ENCODE measurements at places on chromosomes 12 and 14.

DNA sequence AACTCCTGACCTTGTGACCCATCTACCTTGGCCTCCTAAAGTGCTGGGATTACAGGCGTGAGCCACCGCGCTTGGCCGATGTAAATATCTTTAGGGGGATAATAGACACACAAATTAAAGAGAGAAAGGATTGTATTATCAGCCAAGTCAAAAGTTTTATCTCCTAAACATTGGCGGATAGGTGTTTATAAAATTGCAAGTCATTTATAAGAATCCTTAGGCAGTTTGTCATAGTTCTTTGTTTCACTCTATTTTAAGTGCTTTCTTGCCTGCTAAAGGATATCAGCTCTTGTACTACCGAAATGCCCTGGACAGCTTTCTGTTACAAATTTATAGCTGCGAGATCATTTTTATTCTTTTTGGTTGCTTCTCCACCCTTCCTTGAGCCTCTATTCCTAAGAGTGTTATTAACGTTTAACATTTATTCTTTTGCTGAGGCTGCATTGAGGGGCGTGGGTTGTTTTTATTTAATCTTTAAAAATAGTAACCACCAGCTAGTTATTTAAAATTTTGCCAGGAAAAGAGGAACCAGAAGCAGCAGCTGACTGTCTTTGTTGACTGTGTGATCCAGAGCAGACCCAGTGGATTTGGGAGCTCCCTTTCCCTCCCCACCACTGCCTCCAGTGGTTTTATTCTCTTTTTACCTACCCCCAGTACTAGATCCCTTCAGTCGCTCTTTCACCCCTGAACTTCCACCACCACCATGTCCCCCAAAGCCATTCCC, 106.4 kb downstream of the DIP2B start:
- no peak for DNase-seq

GRCh38 chr12:2555487-2556082, 239.2 kb upstream of the FKBP4 start:
- no peak for DNase-seq

GRCh38 chr14:102218688-102219087, 79.0 kb downstream of the WDR20 start:
- DNase-seq, result no peak

- no peak for DNase-seq
Measured at GRCh38 chr12:27219693-27220054, 24.4 kb upstream of the STK38L start.

DNA sequence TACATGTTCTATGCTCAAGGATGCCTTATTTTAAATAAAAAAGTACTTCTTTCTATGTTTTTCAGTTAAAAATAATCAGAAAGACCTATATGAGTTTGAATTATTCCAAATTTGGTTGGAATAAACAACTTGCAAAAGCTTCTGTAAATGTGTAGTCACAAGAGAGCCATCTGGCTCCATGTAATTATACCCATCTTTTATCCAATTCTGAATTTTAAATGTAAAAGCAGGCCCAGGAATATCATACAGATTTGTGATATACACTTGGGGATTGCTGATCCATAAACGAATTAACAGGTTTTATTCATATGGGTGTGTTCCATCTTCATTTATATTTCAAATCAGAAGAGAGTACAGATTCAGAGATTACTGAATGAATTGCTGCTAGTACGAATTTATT, 329.2 kb upstream of the LRFN5 start:
- no peak for DNase-seq

DNA sequence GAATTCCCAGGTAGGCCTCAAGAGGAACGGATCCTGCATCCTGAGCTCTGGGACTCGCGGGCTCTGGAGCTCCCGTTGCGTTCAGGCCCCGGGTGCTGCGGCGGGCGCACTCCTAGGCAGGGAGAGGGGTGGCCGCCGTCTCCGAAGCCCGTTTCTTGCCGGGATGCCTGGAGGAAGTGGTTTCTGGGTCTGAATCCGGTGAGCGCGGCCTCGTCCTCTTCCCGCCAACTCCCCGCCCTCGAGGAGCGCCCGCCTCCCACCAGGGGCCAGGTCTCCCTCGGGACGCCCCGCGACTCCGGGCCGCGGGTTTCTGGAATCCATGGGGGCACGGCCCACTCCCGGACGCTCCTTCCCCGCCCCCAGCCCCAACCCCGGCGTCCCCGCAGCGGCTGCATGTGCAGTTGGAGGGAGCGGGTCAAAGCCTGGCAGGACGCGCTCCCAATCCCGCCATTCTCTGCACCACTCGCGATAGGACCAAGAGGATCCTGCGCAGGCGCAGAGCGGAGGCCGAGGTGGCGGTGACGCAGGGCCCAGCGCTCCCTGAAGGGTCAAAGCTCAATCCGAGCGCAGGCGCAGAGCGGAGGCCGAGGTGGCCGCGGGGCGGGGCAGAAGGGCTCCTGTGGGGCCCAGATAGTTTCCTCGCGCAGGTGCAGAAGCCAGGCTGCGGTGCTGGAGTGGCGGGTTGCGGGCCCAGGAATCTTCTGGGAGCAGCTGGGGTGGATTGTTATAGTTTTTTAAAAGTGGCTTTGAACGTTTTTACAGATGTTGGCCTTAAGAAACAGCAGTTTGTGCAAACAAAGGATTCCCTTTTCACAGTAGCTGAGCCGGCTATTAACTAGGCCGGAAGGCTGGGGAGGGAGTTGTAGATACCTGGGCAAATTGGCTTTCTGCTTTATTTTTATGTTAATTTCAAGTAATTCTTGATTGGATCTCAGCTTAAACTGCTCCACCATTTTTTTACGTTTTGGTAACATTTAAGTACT, 796.4 kb downstream of the AACS start:
- DNase-seq, result no peak

- DNase-seq, result no peak
Measured at GRCh38 chr12:12903642-12904609, 12.6 kb downstream of the GPRC5A start.

GRCh38 chr14:96470331-96470730, 31.9 kb upstream of the PAPOLA start:
- DNase-seq, result no peak

- no peak for DNase-seq
Measured at GRCh38 chr12:65494537-65494936, 216.1 kb downstream of the MSRB3 start.

GRCh38 chr12:123531091-123531490, 2.4 kb downstream of the RILPL1 start:
- DNase-seq, result no peak

DNA sequence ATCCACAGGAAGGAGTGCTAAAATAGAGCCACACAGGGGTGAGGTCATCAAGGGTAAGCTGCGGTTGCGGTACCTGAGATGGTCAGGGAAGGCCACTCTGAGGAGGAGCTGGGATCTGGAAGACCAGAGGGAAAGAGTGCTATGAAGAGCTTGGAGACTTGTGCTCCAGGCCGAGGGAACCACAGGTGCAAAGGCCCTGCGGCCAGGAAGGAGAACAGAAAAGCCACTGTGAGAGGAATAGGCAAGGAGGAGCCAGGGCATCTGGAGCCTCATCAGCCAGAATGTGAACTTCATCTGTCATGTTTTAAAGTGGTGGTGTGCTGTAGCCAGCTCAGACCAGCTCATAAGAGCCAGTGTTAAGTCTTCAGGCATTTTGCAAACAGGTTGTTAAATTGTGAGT, 5.5 kb upstream of the CCDC197 start:
- no peak for DNase-seq

Measured in activated naive CD4-positive, alpha-beta T cell (primary cell).